ENCODE measurements at places on chromosomes 11 and 22.

- DNase-seq, result no peak
These were observed 913.8 kb upstream of the CHORDC1 start for GRCh38 chr11:91136631-91137030.

DNA sequence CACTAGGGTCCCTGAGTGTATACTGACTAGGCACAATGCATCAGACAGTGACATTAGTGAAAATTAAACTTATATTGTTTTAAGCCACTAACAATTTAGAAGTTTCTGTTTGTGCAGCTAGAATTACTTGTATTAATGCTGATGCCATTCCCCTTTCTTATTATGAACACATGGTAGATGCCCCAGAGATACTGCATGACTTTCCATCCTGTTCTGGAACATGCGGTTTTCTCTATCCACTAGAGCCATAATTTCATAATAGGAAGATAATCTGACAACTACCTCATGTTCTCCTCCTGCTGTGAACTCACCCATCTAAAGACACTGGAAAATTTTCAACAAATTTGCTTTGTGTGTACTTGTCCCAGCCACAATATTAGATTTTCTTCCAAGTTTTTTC lies 1256.4 kb downstream of the FAM181B start:
- no peak for DNase-seq

GRCh38 chr11:118536726-118537125 lies 5.7 kb downstream of the TMEM25 start:
- DNase-seq, result no peak

DNA sequence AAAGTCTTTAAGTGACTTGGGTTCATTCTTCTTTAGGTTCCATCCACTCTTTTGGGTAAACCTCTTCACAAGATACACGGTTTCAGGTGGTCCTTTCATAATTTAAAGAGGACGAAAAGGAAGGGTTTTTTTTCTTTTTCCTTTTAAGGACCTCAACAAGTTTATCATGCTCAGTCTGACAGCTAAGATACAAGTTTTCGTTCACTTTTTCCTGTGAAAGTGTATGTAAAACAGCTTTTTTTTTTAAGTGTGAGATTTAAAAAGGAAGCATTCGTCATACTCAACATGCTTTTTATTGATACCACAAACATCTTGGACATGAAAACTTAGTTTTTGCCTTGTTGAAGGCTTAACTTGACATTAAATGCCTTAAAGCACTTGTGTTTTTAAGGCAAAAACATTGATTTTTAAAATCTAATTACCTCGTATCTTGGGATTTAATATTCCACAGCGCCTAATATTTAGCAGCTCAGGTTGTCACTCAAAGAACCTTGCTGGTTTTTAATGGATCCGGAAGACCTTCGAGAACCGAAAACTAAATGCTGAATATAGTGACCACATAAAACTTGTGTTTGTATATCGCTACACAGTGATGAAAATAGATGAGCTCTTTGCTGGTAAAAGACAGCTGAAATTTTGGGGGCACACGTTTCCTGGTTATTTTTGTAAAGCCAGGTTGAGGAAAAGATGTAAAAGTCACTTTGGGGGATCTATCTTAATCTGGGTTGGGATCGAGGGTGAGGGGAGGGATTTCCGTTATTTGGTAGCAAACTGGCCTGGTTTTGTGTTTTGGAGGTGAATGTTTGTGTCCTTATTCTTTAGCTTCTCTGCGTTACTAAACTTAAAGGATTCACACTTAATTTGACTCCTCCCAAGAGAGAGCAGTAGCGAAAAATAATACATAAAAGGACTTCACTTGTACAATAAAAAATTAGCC lies 2.3 kb downstream of the PCF11 start:
- DNase-seq, result no peak

DNA sequence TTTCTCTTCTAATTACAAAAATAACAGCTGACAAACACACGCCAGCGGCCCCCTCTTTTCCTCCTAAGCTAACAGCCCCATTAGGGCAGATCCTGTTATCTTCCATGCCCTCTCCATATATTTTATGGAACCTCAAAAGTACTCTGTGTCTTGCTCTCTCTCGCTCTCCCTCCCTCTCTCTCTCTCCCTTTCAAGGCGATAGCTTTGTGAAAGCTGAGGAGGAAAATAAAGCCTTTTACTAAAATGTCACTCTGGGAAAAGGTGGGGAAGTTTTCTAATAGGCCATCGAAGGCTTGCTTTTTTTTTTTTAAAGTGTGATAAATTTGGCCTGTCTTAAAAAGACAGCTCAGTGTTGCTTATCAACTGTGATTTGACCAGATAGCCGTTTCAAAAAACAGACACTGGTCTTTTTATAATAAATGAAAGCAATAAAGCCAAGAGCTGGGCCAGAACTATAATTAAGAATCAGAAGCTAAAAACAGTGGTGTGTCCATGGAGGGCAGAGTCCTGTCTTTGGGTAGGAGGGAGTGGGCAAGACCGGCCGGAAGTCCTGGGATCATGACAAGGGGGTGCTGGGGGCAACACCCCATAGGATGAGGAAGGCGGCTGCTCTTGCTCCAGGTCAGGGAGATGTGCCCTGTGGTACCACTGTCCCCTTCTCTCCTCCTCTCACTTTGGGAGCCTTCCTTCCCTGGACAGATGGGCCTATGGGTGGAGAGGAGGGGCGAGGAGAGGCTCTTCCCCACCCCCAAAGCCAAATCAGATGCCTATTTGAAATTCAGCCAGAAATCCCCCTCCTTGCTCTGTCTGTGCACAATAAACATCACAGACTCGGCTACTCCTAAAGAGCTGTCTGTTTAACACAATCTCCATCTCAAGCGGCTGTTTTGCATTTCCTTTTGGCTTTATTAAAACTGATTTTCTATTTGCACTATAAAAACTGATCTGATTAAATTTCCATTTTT lies 267.2 kb downstream of the BUD13 start:
- DNase-seq, result no peak

DNA sequence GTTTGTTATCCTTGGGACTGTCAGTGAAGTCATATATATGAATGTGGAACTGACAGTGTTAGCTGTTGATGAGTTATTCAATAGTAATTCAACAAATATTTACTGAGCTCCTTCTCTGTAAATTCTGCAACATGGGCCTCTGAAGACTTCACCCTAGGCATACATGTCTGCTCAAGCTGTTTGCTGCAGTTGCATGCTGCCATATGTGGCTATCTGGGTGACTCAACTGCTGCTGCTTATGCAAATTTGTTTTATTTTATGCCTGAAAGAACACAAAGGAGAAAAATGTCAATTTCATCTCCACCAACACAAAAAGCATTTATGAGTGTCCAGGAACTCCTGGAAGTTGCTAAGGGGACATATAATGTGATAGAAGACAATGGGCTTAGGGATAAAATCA lies 417.6 kb downstream of the AASDHPPT start:
- DNase-seq, result no peak

DNA sequence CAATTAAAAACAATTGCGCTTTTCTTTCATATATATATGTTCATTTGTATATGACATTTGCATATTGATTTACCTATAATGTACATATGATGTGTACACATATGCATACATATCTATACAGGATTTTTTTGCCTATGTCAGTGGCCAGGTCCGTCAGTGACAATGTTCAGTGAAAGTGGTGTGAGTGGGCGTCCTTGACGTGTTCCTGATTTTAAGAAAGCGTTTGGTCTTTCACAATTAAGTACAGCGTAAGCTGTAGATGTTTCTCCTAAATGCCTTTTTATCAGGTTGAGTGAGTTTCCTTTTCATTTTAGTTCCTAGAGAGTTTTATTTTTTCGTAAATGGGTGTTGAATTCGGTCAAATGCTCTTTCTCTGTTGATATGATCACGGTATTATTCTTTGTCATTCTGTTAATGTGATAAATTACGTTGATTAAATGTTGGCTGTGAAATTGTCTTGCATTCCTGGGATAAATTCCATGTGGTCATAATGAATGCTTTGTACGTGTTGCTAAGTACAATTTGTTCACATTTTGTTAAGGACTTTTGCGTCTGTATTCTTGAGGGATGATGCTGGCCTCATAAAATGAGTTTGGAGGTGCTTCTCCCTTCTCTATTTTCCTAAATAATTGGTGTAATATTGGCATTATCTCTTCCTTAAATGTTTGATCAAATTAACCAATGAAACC lies 10.6 kb upstream of the GNB1L start:
- DNase-seq, result no peak

DNA sequence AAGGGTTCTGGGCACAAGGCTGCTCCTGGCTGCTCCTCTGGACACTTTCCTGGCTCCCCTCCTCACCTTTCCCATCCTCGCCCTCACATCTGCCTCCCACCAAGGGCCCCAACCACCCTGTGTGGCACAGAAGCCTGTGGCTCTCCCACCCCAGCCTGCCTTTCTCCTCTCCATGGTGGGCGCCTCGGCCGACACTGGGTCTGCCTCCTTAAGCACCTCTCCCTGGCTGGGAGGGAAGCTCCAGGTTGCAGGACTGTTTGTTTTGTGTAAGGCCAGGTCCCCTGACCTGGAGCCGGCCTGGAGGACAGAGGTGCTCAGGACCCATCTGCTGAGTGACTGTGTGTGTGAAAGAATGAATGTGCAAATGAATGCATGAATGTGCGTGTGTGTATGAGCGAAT lies 14.1 kb downstream of the MUC6 start:
- DNase-seq, result no peak

GRCh38 chr11:68150037-68150436 lies 28.8 kb upstream of the CHKA start:
- DNase-seq, result no peak

GRCh38 chr11:117743121-117743815 lies 53.7 kb downstream of the DSCAML1 start:
- no peak for DNase-seq

GRCh38 chr11:9276571-9276970 lies 11.4 kb upstream of the DENND5A start:
- DNase-seq, result no peak

- DNase-seq, result no peak
These were observed 26.8 kb upstream of the PHLDA2 start for GRCh38 chr11:2955906-2956476.

DNA sequence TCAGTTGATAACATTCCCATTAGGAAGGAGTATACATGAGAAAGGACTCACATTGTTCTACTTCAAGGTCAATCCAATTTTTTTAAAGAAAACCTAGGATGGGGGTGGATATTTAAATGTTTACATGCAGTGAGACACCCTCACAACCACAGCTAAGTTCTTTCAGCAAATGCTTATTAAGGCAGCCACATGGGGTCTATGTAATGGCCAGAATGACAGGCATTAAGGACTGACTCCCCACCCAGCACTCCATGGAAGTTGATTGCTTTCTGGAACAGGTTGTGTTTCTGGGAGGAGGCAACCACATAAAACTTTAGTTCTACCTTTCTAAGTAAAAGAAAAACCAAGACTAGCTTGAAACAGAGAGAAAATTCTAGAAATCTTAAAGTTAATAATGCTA lies 662.0 kb upstream of the CCDC90B start:
- DNase-seq, result no peak
